H1 (cell line): ENCODE measurements at places on chromosomes 4 and X.

DNA sequence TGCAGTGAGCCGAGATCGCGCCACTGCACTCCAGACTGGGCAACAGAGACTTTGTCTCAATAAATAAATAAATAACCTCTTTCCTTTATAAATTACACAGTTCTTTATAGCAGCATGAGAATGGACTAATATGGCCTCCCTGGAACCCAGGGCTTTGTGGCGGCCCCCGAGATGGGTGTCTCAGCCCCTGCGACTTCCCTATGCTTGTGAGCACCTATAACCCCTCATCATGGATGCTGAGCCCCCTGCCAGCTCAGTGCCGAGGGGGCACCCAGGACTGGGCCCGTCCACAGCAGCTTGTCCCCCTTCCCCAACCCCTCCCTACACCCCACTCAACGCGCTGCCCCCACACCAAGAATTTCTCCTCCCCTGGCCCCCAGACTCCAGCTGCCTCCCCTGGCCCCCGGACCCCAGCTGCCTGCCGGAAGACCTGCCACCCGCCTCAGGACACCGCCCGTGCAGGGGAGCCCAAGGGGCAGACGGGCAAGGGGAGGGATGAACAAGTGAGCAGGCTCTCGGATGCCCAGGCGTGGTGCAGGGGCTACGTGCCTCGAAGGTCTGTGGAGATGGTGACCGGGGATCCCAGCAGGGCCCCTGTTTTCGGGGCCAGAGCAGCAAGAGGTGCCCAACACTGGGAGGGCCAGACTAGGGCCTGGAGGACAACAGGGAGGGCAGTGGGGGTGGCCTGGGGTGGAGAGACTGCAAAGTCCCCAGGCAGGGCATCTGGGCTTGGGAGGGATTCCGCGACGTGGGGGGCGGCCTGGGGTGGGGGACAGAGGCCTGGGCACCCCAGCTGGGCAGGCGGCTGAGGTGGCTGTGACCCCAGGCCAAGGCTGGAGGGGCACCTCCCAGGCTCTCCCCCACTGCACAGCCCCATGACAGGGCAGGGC lies 74.0 kb downstream of the FAM53A start:
- no peak for DNase-seq

DNA sequence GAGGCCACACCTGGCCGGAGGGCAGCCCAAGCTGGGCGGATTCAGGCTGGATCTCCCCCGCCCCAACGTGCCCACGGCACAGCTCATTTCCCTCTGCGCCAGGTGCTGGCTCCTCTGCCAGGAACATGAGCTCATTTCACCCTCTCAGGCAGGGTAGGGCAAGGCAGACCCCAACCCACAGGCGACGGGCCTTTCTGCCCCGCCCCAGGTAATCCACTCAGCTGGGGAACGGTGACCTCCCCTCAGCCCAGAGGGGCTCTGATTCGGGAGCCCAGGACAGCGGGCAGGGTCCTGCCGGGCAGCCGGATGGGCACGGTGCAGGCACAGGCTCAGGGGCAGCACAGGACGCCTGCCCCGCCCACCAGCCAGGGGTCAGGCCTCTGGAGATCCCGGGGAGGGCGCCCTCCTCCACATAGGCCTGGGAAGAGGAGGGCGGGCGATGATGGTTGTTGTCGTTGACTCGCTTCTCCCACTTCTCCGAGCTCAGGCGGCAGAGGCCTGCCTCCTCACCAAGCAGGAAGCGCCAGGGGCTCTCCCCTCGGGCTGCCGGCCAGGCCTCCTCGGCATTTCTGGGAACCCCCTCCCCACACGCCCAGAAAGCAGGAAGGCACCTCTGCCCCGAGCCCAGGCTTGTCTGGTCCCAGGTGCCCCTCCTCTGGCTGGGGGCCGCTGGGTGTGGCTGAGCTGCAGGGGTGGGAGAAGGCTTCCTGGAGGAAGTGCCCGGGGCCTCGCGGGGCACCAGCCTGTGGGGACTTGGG lies 31.1 kb downstream of the TACC3 start:
- DNase-seq: no peak

- DNase-seq: no peak
Observed at GRCh38 chr4:123346951-123347350, 49.6 kb upstream of the SPRY1 start.

GRCh38 chrX:69113723-69114122 lies 51.5 kb downstream of the PJA1 start:
- no peak for DNase-seq

- no peak for DNase-seq
Observed at GRCh38 chrX:109350551-109350950, 131.3 kb downstream of the GUCY2F start.

DNA sequence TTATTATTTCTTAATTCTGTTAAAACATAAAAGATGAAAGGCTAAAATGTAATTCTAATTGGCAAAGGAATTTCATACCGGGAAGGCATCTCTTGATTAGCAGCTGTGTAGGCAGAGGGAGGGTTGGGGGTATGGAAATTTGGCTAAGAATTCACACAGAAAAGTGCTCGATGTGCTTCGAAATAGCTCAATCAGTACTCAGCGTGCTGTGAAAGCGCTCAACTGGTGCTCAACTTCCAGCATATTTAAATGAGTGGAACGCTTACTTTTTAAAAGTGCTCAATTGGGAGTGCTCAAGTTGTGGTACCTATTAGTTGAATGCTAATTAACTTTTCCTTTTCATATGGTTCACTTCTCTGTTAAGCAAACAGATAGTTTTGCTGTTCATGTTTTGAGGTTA lies 695.9 kb upstream of the ATOH1 start:
- DNase-seq: no peak

DNA sequence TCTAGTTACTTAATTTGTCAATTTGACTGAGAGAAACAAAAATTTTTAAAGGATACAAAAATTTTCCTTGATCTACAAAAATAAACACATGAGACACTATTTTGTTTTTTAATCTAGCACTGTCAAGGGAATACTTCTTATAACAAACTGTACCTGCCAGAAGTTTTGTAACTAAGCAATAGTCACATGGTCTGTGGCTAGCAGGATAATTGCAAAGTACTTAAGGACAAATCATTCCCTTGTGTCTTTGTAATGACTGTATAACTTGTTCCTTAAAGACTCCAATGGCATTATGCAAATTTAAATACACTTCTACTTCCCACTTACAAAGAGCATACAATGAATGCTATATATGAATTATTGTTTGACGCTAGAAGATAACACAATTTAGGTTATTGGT lies 25.1 kb upstream of the ANK2 start:
- no peak for DNase-seq

DNA sequence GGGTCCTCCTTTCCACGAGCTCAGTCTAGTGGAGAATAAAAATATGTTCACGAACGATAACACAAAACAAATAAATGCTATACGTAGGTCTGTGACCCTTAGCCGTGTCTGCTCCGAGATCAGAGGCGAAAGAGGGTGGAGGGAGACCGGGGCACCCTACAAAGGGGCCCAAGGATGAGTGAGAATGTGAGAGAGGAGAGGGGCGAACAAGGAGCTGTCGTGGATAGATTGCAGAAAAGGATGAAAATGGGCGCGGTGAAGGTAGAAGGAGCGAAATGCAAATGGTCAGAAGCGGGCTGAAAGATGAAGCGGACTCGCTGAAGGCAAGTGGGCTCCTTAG lies 6.2 kb upstream of the ZBTB33 start:
- no peak for DNase-seq

GRCh38 chr4:71607780-71608677 lies 175.8 kb downstream of the GC start:
- DNase-seq: no peak

DNA sequence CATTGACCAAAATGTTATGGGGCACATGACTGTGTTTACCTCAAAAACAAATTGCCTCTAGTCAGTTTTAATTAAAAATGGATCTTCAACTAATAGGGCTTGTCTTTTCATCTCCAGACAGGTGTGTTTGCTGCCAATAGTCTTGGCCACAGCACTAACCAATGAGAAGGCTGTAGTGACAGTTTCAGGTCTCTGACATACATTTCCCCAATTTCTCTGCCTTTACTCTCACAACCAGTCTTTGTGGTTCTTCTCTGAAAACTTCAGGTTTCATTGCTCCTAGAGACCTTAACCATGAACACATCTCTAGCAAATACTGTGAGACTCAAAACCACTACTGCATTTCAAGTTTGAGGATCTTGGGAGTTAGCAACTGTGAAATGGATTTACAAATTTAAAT lies 3.5 kb upstream of the EDNRA start:
- DNase-seq: no peak

GRCh38 chr4:113349430-113349829 lies 300.0 kb downstream of the ANK2 start:
- DNase-seq: no peak

DNA sequence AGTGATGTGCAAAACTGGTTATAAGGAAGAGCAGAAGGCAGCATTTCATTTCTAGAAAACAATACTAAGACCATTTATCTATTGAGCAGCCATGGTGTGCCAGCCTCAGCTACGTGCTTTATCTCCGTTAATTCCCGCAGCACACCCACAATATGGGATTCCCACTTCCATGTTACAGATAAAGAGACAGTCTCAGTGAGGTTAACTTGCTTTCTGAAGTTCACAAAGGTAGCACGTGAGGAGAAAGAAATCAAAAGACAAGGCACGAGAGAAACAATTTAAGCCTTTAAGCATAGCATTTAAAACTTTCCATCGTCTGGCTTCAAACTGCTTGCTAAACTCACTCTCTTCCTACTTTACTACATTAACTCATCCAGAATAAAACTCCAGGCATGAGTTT lies 8.0 kb upstream of the RPL34 start:
- no peak for DNase-seq

- DNase-seq: no peak
Observed at GRCh38 chrX:106611317-106611678, 480 bp upstream of the RADX start.

DNA sequence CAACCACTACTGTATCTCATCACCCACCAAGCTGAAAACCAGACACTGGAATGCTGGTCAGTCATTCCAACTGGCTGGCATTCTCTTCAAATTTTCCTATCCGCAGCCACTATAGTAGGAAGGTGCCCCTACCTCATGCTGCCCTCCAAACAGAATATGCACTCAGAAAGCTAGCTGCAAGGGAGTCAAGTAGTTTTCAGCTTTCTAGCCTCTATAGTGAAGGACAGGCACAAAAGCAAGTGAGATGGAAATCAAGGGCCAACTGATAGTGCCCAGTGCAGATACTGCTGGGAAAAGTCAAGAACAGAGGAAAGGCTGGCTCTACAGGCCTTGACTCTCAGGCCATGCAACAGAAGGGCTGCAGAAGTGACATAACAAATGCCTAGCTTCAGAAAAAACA lies 47.2 kb downstream of the BCOR start:
- no peak for DNase-seq

DNA sequence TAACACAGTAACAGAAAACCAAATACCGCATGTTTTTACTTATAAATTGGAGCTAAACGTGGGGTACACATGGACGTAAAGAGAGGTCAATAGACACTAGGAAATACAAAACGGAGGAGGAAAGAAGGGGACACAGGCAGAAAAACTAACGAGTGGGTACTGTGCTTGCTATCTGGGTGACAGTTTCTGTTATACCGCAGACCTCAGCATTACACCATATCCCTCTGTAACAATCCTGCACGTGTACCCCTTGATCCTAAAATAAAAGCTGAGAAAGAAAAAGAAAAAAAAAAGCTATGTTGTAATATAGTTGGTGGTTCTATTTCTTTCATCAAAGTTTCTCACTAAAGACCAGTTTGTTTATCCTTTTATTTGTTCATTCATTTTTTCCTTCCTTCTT lies 47.9 kb upstream of the UNC5C start:
- DNase-seq: no peak

DNA sequence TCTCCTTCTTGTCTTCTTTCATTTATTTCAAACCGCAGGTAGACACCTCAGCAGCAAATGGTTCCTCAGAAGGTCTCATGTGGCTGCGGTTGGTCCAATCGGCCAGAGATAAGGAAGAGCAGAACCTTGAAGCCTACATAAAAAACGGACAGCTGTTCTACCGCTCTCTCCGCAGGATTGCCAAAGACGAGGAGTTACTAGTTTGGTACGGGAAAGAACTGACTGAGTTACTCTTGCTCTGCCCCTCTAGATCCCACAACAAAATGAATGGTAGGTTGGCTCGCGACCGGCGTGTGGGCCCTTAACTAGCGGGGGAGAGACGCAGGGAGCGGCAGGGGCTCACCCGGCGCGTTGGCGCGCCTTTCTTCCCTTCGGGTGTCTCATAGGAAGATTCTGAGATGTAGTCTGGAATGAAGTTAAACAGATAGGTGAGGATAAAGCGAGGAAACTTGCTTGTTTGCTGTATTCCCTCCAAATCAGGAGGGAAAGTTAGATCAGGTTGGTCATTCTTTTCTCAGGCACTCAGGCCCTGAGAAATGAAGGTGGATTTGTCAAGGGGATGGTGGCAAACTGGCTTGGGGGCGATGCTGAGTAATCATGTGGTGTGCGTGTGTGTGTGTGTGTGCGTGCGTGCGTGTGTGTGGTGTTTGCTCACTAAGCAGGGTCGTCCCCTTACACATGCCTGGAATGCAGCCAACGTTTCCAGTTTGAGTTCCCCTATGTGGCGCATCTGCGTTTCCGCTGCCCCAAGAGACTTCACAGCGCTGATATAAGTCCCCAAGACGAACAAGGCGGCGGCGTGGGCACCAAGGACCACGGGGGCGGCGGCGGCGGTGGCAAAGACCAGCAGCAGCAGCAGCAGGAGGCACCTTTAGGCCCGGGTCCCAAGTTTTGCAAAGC lies 4.2 kb downstream of the PRDM8 start:
- DNase-seq: no peak

GRCh38 chr4:86965019-86965976 lies 30.5 kb downstream of the AFF1 start:
- no peak for DNase-seq

DNA sequence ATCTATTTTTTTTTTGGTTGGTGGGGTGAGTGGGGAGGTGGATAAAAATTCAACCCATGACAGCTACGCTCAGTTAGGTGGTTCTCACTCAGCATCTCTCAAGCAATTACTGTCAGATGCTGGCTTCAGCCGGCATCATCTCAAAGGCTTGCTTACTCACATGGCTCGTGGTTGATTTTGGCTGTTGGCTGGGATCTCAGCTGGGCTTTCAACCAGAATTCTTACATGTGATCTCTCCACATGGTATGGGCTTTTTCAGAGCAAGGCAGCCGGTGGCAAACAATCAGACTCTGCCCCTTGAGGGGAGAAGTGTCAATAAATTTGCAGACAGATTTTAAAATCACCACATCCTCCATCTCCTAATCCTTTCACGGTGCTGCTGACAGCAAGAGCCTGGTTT lies 47.2 kb downstream of the SLC34A2 start:
- no peak for DNase-seq

DNA sequence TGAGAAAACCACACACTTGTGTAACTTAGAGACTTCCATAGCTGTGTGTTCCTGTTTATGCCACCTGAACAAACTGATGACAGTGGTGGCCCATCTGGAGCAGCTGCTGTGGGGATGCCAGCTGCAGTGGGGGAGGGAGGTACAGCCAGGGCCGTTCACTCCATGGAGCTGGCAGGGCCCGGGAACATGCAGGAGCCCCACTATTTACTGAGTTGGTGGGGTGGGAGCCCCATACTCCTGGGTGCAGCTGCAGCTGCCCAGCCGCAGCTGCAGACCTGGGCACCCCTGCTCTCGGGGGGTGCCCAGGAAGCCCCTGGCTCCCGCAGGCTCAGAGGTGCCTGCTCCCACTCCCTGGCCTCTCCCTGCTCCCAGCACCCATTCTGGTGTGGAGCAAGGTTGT lies 398.6 kb upstream of the RASGEF1B start:
- DNase-seq: no peak
